Activated naive CD4-positive, alpha-beta T cell (primary cell): ENCODE measurements at places on chromosomes 2 and 18.

GRCh38 chr2:212259226-212259625 lies 279.4 kb downstream of the ERBB4 start:
- no peak for DNase-seq

GRCh38 chr2:127142663-127143630 lies 36.0 kb upstream of the BIN1 start:
- DNase-seq = no peak

- no peak for DNase-seq
Observed at GRCh38 chr18:79639072-79639829, 40.4 kb upstream of the CTDP1 start.

DNA sequence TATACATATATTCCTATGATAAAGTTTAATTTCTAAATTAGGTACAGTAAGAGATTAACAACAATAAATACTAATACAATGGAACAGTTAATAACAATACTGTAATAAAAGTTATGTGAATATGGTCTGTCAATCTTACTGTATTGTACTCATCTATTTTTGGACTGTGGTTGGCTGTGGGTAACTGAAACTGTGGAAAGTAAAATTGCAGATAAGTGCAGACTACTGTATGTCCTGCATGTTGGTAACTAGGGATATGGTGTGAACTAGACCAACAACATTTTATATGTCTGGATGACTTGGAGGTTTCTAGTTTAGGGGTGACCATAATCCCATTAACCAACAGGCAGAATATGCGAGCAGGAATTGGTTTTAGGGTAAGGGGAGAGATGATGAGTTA lies 23.3 kb downstream of the PHLPP1 start:
- DNase-seq = no peak

DNA sequence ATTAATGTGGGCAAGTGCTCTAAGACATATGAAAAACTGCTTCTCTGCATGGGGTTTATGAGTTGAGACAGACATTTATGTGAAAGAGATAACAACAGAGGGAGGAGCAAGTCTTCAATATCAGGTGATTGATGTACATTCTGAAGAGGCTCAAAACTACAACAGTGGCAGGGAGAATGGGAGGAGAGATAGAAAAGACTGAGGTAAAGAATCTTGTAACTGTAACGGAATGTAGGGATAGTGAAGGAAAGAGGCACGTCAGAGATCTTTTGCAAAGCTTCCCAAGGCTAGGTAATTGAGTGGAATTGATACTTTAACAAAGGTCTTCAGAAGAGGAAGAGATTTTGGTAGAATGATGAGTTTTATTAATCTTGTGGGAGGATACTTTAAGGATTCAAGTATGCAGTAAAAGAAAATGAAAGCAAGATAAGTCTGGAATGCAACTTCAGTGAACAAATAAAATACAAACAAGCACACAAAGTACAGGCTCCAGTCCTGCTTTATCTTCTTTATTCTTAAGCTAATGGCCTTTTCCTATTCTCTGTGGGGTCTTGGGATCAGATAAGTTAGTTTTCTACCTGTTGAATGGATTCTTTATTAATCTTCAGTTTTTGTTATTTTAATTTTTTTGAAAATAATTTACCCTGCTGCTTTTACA lies 15.0 kb downstream of the SMAD4 start:
- DNase-seq = no peak

GRCh38 chr2:74576211-74576862 lies 21.8 kb downstream of the DOK1 start:
- DNase-seq = no peak

DNA sequence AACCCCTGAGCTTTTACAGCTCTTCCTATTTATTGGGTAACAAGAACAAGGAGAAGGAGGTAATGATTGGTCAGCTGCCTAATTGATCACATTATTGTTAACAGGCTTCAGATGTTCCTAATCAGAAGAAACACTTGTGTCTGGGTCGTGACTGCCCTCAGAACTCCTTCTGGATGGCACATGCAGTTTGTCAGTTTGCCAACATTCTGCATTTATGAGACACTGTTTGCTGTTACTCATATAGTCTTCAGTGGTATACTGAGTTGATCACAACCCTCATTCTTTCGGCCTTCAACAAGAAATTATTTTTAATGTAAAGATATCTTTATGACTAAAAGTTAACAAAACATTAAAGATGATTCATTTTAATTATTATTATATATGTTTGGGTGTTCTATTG lies 95.7 kb upstream of the DOCK10 start:
- DNase-seq = no peak

DNA sequence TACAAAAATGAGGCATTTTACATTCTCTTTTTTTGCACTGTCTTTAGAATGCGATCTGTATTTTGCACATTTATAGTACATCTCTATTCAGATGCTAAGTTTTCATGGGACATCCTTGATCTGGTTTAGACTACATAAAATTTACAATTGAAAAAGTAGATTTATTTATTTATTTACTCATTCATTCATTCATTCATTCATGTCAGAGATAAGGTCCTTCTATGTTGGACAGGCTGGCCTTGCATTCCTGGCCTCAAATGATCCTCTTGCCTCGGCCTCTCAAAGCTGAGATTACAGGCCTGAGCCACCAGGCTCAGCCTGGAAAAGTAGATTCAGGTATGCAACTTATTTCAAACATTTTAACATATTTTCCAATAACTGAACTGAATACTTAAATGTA lies 16.0 kb upstream of the DCTN1 start:
- DNase-seq = no peak

DNA sequence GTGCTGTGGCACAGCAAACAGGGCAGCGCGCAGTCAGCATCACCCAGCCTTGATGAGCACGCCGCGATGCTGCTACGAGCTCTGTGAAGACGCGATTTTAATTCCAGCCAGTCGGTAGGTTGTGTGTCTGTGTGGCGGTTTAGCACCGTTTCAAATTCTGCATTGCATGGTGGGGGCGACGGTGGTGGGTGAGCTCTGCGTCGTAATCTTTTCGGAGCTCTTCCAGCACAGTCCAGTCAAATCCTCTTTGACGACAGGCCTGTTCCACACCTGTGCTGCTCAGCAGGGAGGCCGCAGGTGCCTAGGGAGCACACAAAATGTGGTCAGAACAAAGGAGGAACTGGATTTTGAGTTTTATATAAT lies 8.6 kb downstream of the ALLC start:
- DNase-seq = no peak

DNA sequence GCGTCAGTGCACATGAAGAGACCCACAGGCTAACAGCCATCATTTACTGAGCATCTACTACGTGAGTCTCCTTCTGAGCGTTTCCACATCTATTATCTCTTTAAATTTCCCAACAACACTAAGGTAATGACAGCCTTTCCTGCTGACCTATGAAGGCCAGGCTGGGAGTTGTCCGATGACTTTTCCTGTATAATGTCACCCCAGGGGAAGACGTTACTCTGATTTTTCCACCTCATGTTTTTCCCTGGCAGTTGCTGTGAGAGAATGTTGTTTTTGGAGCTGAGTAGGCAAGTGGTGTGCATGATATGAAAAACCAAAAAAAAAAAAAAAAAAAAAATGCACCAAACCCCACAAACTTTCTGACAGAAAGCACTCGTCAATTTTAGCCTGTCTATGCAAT lies 207.6 kb downstream of the SLC8A1 start:
- DNase-seq = no peak

GRCh38 chr2:27214941-27215340 lies 2.2 kb upstream of the CAD start:
- DNase-seq = no peak

GRCh38 chr18:35522130-35522959 lies 24.6 kb upstream of the INO80C start:
- no peak for DNase-seq

DNA sequence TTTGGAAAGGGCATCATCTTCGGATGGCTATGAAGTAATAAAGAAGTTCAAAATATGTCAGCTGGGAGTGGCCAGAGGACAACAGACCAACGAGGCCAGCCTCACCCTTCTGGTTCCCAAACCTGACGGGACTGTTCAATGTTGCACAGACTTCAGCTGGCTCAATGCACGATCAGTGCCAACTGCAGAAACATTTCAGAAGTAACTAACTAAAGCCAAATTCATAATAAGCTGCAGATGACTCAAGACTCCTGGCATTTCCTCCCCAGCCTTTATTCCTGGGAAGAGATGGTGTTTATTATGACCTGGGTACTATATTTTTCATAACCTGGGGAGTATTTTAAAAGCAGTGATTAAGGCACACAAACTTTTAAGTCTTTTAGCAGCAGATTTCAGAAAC lies 3.8 kb upstream of the ATP6V1C2 start:
- DNase-seq = no peak

- no peak for DNase-seq
Observed at GRCh38 chr18:49707599-49707998, 105.7 kb downstream of the ACAA2 start.

DNA sequence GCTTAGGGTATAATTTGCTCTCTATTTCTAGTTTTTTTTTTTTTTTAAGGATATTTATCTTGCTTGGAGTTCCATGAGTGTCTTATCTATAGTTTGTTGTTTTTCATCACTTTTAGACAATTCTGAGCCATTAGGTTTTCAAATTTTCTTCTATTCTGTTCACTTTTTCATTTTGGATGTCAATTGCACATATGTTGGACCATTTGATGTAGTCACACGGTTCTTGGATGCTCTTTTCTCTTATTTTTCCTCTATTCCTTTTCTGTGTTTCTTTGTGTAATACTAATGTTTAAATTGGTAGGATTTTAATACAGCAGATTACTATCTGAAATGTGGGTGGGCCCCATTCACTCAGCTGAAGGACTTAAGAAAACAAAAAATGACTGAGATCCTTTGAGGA lies 292.6 kb downstream of the CALCRL start:
- DNase-seq = no peak

GRCh38 chr18:6731222-6731596 lies 1.7 kb downstream of the ARHGAP28 start:
- no peak for DNase-seq

DNA sequence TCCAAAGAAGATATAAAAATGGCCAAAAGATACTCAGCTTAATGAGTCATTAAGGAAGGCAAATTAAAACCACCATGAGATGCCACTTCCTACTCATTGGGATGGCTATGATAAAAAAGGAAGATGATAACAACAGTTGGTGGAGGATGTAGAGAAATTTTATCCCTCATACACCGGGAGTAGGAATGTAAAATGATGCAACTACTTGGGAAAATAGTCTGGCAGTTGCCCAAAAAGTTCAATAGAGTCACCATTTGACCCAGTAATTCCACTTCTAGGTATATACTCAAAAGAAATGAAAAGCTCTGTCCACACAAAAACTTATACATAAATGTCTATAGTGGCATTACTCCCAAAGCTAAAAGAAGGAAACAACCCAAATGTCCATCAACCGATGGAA lies 10.1 kb upstream of the SULT1C2 start:
- no peak for DNase-seq

- no peak for DNase-seq
Observed at GRCh38 chr18:57359433-57359832, 7.1 kb downstream of the ST8SIA3 start.

DNA sequence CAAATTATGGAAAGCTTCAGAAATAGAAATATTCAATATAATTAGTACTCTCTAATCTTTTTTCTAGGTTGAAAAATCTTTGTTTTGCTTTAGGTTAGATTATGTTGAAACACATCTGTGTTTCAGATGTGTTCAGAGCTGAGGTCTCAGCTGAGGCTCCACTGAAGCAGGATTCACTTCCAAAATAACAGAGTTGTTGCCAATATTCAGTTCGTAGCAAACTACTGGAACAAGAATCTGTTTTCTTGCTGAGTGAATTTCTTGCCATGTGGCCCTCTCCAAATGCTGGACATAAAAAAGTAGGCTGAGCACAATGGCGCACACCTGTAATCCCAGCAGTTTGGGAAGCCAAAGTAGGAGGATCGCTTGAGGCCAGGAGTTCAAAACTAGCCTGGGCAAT lies 8.7 kb downstream of the PHOSPHO2 start:
- DNase-seq = no peak

- no peak for DNase-seq
Observed at GRCh38 chr18:50753311-50753710, 66.5 kb downstream of the MRO start.

- DNase-seq = no peak
Observed at GRCh38 chr2:42960002-42960841, 167.8 kb upstream of the HAAO start.

GRCh38 chr18:46239549-46239948 lies 135.4 kb downstream of the HAUS1 start:
- DNase-seq = no peak

GRCh38 chr18:48993586-48993985 lies 42.8 kb upstream of the SMAD7 start:
- DNase-seq = no peak

DNA sequence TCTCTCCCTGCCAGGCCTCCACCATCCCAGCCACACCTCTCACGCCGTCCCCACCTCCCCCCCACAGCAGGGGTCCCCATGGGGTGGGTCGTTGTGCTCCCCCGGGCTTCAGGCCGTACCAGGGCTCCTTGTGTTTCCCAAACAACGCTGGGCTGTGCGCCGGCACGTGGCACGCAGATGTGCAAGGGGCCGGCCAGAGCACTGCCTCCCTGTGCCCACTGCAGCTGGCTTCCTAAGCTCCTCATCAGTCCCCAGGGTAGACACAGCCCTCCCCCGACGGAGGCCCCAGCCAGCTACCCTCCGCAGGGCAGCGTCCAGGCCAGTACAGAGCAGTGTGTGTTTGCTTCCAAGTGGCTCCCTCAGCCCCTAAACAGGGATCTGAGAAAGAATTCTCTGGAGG lies 34.0 kb downstream of the BIN1 start:
- no peak for DNase-seq

- no peak for DNase-seq
Observed at GRCh38 chr2:9287400-9288045, 80.9 kb downstream of the ASAP2 start.

DNA sequence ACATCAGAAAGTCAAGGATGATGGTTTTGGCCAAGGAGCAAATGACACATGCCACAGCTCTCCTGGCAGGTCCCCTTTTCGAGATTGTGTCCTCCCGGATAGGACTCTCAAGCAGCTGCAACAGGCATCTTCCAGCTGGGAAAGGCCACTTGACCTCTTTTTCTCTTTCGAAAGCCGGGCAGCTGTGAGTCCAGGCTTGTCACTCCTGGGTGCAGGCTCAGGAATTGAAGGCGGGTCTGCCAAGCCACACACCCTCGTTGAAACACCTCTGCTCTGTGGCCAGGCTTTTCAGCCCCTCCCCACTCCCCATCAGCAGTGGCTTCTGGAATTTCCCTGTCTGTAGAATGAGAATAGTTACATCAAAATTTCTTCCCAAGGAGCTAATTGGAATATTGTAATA lies 98.0 kb downstream of the CCDC138 start:
- DNase-seq = no peak

GRCh38 chr18:10070561-10071000 lies 156.8 kb downstream of the VAPA start:
- DNase-seq = no peak

DNA sequence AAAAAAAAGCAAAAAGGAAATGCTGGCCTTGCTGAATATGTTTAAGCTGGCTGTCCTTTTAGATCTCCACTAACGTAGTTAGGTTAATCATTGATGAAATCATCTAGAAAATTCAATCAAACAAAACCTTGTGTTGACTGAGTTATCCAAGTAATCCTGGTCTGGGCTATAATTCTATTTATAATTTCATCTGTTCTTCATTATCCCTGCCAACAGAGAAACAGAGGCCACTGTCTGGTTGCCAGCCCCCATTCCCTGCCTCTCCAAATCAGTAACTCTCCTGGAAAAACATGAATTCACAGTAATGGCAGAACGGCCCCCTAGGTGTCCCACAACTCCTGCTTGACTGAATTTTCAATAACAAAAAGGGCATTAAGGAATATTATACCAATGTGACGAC lies 24.6 kb downstream of the DOCK10 start:
- no peak for DNase-seq
